Activated naive CD4-positive, alpha-beta T cell treated with anti-CD3 and anti-CD28 coated beads, Interleukin-2, amount 50 U/mL, for 16 hours (primary cell): ENCODE measurements at places on chromosomes 5 and 9.

- DNase-seq = no peak
These were observed 107.9 kb upstream of the ICE1 start for GRCh38 chr5:5314626-5315025.

- no peak for DNase-seq
These were observed 182.0 kb upstream of the MPDZ start for GRCh38 chr9:13461414-13461991.

DNA sequence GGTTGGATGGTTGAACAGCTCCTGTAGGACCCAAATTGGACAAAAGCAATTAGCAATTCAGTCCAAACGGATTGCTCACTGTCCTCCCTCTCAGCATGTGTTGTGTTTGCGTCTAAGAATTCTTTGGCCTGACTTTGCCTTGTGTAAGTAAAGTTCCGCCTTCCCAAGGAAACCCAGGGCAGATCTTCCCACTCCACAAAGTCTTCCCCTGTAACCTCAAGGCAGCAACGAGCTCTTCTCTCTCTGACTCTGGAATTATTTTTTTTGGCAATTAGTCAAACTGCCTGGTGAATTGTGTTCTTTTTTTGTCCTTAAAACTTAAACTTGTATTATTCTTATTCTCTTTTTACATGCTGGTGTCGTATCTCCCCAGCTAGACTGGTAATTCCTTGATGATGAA lies 20.7 kb upstream of the BASP1 start:
- no peak for DNase-seq

DNA sequence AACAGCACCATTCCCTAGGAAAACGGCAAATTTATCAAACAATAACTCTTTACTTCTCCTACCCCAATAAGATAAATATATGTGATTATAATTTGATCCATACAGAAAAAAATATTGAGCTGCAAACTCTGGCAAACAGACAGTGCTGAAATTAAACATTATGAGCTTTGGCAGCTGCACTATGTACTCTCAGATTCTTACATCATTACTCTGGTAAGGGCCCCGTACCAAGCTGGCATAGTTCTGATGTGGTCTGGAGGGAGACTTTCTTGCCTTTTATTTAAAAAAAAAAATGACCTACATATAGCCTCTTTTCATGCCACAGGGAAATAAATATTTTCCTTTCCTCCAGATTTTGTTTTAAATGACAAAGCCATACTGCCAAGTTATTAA lies 95.0 kb downstream of the NR6A1 start:
- DNase-seq = no peak

DNA sequence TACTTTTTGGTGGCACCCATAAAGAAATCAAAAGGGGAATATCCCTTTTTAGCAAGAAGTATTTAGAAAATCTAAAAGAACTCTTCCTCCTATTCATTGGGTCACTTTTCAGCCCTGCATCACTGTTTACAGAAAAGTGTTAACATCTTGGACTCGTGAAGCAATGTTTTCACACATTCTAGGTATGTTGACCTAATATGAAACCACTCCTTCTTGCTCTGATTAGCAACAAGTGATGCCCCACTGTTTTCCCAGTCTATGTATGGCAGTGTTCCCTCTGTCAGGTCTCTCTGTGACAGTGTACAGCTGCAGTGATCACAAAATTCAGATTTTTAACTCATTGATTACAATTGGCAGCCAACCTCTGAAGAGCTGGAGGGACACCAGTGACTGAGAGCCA lies 148.2 kb upstream of the SLC12A2 start:
- no peak for DNase-seq

GRCh38 chr9:109945573-109945972 lies 165.6 kb downstream of the PALM2AKAP2 start:
- DNase-seq = no peak

DNA sequence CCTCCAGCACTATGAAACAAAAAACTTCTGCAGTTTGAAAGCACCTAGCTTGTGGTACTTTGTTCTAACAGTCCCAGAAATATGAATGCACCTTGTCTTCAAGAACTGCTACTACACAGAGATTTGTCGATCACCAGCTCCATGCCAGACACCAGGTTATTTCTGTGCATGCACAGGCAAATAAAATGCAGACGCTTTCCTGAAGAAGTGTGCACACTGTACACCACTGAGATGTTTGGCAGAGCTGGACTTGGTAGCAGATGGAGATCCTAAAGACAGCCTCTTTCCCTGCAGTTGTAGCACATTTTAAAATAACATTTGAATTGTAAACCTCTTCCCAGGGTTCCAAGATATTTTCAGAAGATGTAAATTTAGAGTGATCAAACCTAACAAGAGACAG lies 730.0 kb downstream of the MTRR start:
- DNase-seq = no peak

DNA sequence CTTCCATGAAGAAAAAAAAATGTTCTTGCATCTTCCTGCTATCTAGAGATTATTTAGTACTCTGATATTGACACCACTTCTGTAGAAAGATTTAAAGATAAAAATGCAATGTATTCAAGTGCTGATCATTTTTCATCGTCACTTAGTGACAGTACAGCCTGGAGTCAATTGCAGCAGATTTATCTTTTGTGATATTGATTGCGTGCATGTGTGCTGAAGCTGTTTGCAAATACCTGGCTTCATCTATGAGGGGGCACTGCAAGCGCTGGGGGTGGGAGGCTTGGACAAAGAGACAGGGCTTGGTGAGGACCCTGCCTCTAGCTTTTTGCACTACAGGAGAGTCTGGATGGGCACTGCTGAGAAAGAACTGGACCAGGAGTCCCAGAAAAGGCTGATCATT lies 38.0 kb upstream of the MED27 start:
- no peak for DNase-seq

DNA sequence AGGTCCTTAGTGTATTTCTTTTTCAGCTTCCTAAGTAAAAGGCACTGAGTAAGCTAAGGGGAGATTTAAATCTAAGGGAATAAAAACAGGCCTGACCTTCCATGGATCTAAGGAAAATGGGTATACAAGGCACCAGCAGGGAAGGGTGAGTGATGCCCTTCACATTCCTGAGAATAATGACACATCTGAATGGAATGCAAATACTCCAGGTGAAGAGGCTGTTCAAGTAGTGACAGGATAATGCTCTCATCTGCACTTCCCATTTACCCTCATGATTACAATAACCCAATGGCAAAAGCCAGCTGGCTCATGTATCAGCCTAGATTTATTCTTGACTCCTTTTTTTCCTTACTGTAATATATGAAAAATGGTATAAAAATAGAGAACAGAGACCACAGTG lies 216.2 kb upstream of the ACTBL2 start:
- no peak for DNase-seq

DNA sequence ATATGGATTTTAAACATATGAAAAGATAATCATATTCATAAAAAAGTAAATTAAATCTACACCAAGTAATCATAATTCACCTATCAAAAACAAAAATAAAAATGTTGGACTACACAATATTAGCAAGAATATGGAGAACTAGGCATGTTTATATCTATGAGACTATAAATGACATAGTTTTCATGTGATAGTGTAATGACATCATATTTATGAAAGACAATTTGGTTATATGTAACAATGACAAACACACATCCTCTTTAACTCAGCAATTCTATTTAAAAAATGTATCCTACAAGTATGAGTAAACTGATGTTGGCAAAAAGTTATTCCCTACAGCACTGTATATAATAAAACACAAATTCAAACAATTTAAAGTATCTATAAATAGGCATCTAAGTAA lies 312.3 kb downstream of the EDIL3 start:
- DNase-seq = no peak

GRCh38 chr9:114774524-114774923 lies 31.3 kb downstream of the TNFSF15 start:
- DNase-seq = no peak

DNA sequence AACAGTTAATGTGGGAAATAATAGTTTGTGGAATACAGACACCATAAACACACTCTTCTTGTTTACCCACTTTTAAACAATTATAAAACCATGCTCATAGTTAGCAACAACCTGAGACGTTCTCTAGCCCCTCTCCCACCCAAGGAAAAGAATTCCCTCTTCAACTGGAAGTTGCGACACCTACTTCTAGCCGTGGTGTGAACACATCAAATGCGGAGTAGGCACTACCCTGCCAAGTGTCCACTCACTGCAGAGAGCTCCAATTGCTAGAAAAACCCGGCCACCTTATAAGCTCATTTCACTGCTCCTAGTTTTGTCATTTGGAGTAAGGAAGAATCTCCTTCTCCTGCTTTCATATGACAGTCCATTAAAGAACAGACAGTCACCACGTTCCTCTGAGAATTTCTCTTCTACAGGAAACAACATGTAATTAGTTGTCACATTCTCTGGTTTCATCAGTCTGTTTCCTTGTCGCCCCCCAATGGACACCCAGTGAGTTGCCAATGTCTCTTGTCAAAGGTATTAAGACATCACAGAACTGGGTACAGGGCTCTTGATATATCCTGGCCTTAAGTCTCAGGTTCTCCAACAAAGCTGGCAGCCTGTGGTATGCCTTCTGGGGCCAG lies 47.3 kb downstream of the PRLR start:
- DNase-seq = peak; percentile 15

GRCh38 chr5:156914371-156914737 lies 48.7 kb downstream of the TIMD4 start:
- no peak for DNase-seq

- no peak for DNase-seq
These were observed 43.0 kb upstream of the CLPTM1L start for GRCh38 chr5:1387876-1388275.

DNA sequence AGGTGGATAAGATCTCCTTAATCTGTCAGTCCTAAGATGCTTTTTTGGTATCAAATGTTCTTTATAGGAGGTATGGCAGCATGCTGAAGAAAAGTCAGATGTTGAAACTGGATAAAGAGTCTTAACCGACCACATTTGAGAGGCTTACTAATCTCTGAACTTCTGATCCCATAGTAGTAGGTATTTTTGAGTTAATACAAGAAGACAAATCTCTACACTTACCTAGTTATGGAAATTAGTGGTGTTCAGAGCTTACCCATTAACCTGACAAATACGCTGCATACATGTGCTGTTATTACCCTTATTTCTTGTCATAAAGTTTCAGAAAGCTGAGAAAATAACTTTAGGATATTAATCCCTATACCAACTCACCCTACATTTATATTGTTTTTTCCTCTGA lies 83.0 kb downstream of the ISL1 start:
- no peak for DNase-seq

DNA sequence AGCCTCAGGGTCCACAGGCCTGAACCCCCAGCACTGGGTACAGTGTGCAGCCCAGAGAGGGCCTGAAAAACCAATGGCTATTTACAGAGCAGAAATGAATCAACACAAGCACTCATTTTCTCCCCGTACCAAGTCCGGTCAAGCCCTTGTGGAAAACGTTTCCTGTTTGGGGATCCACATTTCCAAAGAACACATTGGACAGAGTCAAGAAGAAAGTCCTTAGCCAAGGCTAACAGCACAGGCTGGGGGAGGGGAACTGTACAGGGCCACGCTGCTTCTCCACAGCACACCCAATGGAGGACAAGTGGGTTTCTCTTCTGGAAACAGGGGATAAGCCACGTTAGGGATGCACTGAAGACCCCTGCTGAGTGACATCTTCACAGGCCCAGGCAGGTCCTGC lies 62.3 kb downstream of the NSUN2 start:
- DNase-seq = no peak

DNA sequence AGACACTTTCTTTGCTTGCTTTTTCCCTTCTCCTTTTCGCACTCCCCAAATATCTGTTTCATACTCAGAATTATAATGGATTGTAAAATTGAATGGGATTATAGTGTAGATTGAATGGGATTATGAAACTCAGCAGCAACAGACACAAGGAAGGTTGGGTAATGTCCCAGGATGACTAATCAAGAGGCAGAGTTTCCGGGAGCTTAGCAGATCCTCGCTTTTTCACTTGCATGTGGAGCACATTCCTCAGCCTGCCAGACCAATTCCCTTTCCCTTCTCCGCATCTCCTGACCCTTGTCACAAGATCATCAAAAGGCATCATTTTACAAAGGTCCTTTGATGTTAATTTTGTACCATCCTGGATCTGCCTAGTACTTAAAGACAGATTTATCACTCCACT lies 55.1 kb upstream of the SLC1A1 start:
- DNase-seq = no peak

- DNase-seq = peak; percentile 24
These were observed at the start of gene TENT4A for GRCh38 chr5:6713274-6714225. Gene TENT4A, plus strand, starts transcription at chr5:6713432. Its CDS starts 552 bp downstream, at chr5:6713984.

DNA sequence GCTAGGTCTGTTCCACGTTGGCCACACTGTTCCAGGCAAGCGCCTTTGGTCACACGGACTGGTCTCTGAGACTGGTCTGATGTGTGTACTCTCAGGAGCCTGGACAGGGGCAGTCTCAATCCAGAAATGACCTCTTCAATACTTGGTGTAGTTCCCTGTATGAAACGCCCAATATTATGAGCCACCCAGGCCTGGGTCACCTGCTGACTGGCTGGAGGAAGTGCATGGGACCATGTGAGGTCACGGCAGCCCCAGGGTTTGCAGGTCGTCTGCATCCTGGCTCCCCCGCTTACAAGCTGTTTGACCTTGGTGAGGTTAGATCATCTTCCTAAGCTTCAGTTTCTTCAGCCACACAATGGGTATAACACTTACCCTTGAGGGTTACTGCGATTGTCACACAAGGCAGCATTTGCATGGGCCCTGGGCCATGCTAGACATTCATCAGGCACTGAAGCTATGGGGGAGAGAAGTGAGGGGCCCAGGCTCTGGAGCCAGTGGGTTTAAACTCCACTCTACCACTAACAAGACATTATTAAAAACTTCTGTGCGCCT lies 5.2 kb upstream of the GRHPR start:
- DNase-seq = no peak

- peak; percentile 33 for DNase-seq
These were observed 791 bp downstream of the SLC2A8 start for GRCh38 chr9:127397646-127398274.

GRCh38 chr5:94524841-94525697 lies 93.3 kb downstream of the KIAA0825 start:
- no peak for DNase-seq

GRCh38 chr9:83065233-83065632 lies 2.3 kb upstream of the RASEF start:
- DNase-seq = no peak

GRCh38 chr5:39225405-39226099 lies 6.2 kb upstream of the FYB1 start:
- DNase-seq = no peak

DNA sequence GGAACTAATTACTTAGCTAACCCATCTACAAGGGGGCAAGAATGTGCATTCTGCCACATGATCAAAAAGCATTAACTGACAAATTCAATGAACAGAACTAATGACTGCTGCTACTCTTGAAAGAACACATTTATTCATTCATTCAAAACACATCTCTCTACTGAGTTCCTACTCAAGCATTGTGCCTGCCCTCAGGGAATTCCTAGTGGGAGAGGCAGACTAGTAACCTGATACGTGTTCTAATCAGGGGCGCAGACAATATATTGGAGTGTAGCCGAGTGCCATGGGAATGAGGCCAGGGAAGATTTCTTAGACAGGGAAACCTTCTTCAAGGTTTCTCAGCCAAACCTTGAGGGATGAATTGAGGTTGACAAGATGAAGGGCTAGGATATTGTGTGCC lies 56.7 kb upstream of the PAPPA start:
- DNase-seq = no peak

- no peak for DNase-seq
These were observed 17.2 kb upstream of the RANBP17 start for GRCh38 chr5:170844651-170845050.
